H4 (cell line): ENCODE measurements at places on chromosomes 7 and 10.

DNA sequence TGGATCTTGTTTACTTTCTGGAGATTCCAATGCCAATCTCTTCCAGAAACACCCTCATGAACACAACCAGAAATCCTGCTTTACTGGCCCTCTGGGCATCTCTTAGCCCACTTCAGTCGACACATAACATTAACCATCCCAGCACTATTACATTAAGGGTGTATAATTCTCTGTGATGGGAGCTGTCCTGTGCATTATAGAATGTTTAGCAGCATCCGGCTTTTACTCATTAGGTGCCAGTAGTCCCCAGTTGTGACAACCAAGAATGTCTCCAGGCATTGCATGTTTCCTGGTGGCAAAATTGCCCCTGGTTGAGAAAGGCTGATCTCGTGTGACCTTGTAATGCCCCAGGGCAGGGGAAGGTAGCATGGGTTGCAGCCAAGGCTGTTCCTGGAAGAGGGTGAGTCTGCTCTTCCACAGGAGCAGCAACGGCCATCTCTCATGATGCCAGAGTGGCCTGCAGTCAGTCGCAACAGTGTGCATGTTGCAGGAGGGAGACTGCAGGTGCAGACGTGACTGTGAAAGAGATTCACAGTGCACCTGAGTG, 2.6 kb upstream of the DDC start:
- no peak for DNase-seq

- DNase-seq = no peak
Measured at GRCh38 chr10:127048630-127049029, 143.4 kb downstream of the DOCK1 start.

DNA sequence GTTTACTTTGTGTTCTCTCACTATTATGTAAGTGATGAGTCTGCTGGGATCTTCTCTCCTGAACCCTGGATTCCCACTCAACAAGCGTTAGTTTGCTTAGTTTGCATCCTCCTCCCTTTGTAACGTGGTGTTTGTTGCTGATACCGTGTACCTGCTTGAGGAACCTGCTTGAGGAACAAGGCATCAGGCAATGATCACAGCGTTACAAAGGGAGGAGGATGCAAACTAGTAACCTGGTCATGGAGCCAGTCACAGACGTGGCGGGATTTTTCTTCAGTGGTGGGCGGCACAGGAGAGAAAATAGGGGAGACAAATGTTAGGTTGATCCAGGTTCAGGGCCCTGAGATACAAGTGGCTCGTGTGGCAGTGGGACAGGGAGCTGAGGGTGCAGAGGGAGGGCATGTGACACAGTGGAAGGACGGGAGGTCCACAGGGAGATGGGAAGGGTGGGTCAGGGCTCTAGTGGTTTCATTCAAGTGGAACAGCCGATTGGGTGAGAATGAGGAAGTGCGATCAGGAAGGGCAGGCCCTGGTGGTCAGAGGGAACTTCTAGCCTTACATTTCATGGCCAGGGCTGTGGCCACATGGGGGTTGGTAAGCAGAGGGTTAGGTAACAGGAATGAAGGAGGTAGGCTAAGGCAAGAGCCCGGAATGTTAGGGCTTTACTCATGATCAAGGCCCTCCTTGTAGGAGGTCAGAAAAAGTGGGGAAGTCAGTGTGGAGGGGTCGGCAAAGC, 38.0 kb downstream of the SNX10 start:
- no peak for DNase-seq

GRCh38 chr7:40538281-40538680, 403.5 kb downstream of the SUGCT start:
- no peak for DNase-seq

GRCh38 chr7:18610331-18610948, 114.9 kb downstream of the HDAC9 start:
- DNase-seq = peak; percentile 76
